ENCODE measurements at places on chromosomes 1 and 21. TPM values are rescaled to one million over a fixed set of nuclear protein-coding genes. Genes with fewer than 3 reads are reported as not detected.

LCE2A gene
- total RNA-seq: not detected

LCE1C gene
- total RNA-seq: not detected

PDE9A gene
- 1.5 TPM for total RNA-seq

ESRRG gene
- total RNA-seq: not detected

USH2A gene
- not detected for total RNA-seq

DNA sequence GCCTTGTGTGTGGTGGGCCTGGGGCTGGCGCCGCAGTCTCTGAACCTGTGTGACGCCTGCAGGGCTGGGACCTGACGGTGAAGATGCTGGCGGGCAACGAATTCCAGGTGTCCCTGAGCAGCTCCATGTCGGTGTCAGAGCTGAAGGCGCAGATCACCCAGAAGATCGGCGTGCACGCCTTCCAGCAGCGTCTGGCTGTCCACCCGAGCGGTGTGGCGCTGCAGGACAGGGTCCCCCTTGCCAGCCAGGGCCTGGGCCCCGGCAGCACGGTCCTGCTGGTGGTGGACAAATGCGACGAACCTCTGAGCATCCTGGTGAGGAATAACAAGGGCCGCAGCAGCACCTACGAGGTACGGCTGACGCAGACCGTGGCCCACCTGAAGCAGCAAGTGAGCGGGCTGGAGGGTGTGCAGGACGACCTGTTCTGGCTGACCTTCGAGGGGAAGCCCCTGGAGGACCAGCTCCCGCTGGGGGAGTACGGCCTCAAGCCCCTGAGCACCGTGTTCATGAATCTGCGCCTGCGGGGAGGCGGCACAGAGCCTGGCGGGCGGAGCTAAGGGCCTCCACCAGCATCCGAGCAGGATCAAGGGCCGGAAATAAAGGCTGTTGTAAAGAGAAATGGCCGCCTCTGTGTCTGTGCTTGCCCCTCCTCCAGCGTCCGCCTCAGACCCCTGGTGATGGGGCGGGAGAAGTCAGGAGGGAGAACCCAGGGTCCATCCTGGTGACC, 788 bp downstream of the ISG15 start:
- peak overlapping the region; percentile 83 for H3K4me3 ChIP-seq
- H3K4me1 ChIP-seq: peaks cover 10% of the 10 kb centered on the region
- no peaks in the 10 kb centered on the region for H3K27me3 ChIP-seq

DNA sequence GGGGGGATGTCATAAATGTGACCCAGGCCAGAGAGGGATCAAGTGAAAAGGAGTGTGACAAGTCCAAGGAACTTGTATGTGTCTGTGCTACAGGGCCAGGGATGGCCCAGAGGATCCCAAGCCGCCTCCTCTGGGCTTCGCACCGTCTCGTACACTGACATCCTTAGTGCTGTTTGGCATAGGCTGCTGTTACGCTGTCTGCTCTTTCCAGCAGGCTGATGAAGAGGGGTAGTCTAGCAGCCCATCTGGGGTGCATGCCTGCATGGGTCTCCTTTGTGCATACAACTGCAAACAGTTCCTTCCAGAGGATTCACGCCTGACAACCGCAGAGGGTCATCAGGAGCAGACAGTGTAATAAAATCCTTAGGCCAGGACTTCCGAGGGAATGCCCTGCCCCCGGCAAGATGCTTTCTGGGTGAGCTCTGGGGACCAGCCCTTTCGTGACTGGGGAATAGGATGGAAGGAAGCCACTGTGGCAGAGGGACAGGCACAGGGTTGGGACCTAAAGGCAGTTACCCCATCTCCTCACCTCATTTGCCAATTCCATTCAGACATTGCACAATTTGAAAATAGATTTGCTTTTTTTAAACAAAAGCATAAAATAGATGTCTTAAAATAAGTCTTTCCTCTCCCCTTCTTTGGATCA, 6.3 kb upstream of the GOLT1A start:
- no peaks in the 10 kb centered on the region for H3K27me3 ChIP-seq
- no peak for DNase-seq
- H3K27ac ChIP-seq: no peak overlapping the region
- no peaks in the 10 kb centered on the region for H3K36me3 ChIP-seq

- H3K36me3 ChIP-seq: no peaks in the 10 kb centered on the region
- no peaks in the 10 kb centered on the region for H3K4me1 ChIP-seq
- no peaks in the 10 kb centered on the region for H3K27me3 ChIP-seq
- no peak overlapping the region for H3K27ac ChIP-seq
These were observed 51.9 kb downstream of the PHC2 start for GRCh38 chr1:33378976-33379375.

DNA sequence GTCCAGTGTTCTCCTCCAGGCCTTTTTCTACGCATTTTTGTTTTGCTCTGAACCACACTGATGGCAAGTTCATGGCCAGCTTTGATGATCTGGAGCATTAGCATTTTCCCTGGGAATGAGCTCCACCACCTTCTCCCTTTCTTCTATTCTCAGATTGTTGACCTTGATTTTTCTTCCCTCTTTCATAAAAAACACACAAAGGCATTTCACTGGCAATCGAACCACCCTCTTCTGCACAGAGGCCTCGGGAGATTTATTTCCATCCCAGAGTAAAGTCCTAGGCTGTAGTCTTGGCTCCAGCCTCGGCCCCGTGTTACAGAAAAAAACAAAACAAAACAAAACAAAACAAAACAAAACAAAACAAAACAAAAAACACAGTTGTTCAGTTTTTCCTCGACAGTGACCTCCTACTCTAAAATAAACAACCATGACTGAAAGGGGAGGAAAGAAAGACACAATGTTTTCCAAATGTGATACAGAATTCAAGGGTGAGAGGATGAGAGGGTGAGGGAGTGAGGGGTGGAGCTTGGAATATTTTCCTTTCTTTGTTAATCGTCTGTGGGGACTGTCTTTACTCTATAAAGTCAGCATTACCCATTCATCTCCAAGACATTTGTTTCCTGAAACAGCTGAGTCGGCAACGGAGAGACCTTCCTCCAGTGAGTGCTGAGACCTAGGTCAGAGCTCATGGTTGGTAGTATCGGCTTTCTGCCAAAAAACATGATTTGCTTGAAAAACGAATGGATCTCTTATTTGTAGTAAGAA, 29.8 kb upstream of the RNF186 start:
- H3K27me3 ChIP-seq: peaks cover 5% of the 10 kb centered on the region
- H3K4me1 ChIP-seq: no peaks in the 10 kb centered on the region
- H3K4me3 ChIP-seq: no peak overlapping the region
- H3K36me3 ChIP-seq: no peaks in the 10 kb centered on the region

- peaks cover 9% of the 10 kb centered on the region for H3K4me1 ChIP-seq
- no peaks in the 10 kb centered on the region for H3K36me3 ChIP-seq
- no peaks in the 10 kb centered on the region for H3K27me3 ChIP-seq
- H3K27ac ChIP-seq: no peak overlapping the region
These were observed 16.3 kb upstream of the GADD45A start for GRCh38 chr1:67668660-67669059.

DNA sequence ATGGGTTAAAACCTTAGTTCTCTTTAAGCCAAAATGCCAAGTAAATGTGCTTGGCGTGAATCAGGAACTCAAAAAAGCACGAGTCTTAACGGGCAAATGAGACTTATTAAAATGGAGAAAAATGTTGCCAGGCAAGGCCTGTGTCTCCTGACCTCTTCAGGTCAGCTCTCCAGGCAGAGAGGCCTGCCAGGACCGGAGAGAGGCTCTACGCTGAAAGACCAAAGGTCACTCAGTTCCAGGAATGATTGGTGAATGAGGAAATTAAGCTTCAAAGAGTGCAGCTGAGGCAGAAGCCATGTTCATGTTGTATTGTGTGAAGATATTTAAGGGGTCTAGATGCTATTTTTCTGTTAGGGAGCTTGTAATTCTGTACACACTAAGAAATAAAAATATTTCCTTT, 66.6 kb downstream of the SPAG17 start:
- H3K4me1 ChIP-seq: no peaks in the 10 kb centered on the region
- no peak for DNase-seq
- no peaks in the 10 kb centered on the region for H3K27me3 ChIP-seq
- H3K36me3 ChIP-seq: no peaks in the 10 kb centered on the region
- no peak overlapping the region for H3K27ac ChIP-seq

DNA sequence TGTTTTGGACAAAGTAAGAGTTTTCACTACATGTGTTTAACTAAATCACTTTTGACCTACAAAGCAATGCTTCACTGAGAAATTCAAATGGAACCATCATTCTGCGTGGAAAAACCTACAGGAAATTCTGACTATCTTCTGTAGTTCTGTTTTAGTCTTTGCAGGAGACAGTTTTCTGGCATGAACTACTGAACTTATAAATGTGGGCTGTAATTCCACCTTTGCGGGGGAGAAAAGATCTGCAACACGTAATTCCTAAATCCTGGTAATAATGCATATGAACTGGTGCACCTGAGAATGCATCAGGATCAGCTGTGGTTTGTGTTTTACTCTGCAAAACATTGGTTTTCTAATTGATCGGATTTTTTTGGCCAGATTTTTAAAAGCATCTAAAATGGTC, 106.0 kb downstream of the VPS13D start:
- no peak overlapping the region for H3K4me3 ChIP-seq
- H3K27me3 ChIP-seq: no peaks in the 10 kb centered on the region

DNA sequence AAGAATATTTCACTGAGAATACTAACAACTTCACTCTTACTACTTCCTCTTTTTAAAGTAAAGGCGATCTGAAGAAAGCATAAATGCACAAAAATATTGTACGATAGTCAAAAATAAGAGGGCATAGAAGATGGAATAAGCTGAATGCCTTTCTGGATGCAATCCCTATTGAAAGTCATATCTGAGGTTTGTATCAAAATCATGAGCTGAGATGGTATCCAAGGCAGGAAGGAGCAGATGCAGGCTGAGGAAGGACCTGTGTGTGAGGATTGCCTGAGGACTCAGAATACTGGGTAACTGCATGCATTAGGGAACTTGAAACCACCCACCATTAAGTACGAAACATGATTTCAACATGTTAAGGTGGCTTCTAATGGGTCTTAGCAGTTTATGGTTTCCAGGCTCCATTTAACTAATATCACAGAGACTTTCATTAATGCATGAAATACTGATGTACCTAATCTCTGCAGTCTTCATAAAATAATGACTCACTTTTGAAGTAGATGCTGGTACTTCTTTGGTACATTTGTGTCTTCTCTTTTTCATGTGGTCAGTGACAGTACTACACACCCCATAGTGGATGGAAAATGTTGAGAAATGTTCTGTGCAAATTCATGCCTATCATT, 29.6 kb upstream of the RGS1 start:
- H3K27me3 ChIP-seq: no peaks in the 10 kb centered on the region
- peak overlapping the region; percentile 40 for H3K27ac ChIP-seq
- H3K36me3 ChIP-seq: no peaks in the 10 kb centered on the region
- H3K4me3 ChIP-seq: no peak overlapping the region

- no peak overlapping the region for H3K4me3 ChIP-seq
- no peaks in the 10 kb centered on the region for H3K36me3 ChIP-seq
- no peak overlapping the region for H3K27ac ChIP-seq
- no peaks in the 10 kb centered on the region for H3K27me3 ChIP-seq
- H3K4me1 ChIP-seq: no peaks in the 10 kb centered on the region
These were observed 135.5 kb downstream of the ESRRG start for GRCh38 chr1:216587715-216588114.

DNA sequence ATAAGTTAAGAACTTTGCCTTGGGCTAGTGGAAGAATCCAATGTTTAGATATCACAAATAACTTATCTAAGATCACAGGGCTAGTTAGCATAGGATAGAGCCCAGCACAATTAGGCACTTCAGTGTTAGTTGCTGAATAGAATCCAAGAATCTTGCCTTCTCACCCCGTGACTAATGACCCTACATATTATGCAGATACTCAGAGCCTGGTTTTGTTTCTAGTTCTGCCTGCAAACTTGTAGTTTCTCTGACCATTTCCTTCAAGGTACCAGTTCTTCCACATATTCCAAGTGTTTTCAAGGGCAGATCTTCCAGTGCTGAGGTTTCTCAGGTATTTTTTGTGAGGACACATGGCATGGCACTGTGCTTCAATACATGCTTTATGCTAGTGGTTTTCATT, 239.3 kb downstream of the KCNK2 start:
- H3K36me3 ChIP-seq: no peaks in the 10 kb centered on the region
- no peaks in the 10 kb centered on the region for H3K27me3 ChIP-seq
- no peak overlapping the region for H3K27ac ChIP-seq
- H3K4me3 ChIP-seq: no peak overlapping the region
- no peaks in the 10 kb centered on the region for H3K4me1 ChIP-seq
- no peak for DNase-seq

DNA sequence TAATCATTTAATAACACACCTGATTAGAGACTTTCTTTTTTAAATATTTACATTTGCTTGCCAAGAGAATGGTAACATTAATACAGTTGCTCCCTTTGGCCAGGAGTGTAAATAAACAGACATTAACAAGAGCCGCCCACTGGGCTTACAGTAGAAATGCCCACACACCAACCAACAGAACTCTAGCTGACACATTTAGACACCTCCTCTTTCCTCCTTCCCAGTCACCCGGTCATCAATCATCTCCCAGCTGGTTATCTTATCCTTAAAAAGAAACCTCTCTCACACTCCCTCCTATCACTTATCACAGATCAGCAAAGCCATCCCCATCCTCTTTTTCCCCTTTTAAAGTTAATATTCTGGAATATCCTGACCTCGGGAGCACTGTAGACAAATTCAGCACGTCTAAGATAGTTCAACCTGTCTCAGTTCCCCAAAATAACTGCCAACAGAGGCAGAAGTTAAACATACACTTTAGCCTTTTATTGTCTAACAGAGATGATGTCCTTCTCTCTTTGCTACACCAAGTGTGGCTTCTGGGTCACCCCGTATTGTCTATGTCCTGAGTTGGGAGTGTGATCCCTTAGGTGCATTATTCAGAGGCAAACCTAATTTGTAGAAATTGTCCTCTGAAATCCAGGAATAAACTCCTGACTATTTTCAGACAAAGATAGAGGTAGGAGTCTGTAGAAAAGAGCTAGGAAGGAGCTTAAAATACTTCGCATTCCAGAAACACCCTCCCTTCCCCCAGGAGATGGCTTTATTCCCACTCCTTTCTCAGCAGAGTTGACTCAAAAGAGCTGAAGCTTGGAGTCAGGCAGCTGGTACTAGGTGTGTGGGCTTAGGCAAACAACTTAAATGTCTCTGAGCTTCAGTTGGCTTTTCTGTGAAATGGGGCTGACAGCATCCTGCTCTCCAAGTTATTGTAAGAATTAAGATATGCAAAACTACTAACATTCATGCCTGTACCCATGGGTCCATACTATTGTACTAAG, 8.8 kb downstream of the MYCL start:
- H3K27me3 ChIP-seq: peaks cover 25% of the 10 kb centered on the region
- DNase-seq: peak; percentile 47
- H3K27ac ChIP-seq: no peak overlapping the region
- no peak overlapping the region for H3K4me3 ChIP-seq
